Mucosa of gallbladder (tissue), 1 donor: ENCODE measurements at places on chromosomes 11 and 22.
A peak's percentile ranks its signal among the peaks of the same experiment; 100 is the strongest.

- no peak for DNase-seq
Measured at GRCh38 chr11:85310479-85310878, 316.7 kb downstream of the DLG2 start.

DNA sequence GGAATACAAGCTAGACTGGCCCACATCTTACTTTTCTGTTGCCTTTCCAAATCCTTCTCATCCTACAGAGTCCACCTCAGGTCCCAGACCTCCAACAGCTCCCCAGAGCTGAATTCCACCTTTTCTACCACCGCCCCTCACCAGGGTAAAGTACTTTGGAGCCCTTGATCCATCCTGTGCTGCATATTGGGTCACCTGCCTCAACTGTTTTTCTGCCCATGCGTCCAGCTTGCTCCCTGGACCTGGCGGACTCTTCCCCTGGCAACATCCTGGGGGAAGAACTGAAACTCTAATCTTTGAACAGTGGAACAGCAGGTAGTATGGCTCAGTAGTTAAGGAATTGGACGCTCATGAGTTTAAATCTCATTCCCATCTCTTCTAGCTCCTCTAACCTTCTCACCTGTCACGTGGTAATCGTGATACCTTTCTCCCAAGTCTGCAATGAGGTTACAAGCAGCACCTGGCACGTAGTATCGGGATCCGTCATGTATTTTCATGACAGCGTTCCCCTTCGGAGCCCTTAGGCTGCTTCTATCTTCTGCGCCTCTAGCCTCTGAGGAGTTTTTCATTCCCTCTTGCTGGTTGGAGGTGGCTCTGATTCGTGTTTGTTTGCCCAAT is 98.1 kb downstream of the CEP164 start:
- no peak for DNase-seq

- peak; percentile 40 for DNase-seq
Measured at GRCh38 chr11:123251657-123252344, 56.8 kb upstream of the CLMP start.

- no peak for DNase-seq
Measured at GRCh38 chr22:26553056-26553752, 36.7 kb downstream of the TPST2 start.

DNA sequence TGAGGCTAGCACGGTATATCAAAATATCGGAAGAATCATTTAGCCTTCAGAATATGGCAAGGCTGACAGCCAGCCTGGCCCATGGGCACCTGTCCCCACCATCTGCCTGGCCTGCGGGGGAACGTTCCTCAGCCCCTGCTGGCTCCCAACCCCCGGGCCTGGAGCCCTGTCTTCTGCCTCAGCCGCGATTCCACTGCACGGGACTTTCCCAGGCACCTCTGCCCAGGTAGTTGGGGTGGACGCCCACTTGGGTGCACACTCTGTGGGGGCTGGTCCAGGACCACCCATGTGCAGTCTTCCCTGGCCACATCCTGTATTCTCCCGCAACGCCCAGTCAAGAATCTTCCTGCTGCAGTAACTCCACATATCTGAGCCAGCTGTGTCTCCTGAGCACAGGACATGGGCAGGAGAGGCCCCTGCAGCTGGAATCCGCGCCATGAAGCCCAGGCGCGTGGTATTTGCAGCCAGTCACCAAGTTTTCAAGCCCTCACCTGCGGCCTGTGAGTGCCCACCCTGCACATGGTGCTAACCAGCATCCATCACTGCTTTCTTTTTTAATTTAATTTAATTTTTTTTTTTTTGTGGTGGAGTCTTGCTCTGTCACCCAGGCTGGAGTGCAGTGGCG is 77.9 kb downstream of the KCNQ1 start:
- DNase-seq = peak; percentile 6

DNA sequence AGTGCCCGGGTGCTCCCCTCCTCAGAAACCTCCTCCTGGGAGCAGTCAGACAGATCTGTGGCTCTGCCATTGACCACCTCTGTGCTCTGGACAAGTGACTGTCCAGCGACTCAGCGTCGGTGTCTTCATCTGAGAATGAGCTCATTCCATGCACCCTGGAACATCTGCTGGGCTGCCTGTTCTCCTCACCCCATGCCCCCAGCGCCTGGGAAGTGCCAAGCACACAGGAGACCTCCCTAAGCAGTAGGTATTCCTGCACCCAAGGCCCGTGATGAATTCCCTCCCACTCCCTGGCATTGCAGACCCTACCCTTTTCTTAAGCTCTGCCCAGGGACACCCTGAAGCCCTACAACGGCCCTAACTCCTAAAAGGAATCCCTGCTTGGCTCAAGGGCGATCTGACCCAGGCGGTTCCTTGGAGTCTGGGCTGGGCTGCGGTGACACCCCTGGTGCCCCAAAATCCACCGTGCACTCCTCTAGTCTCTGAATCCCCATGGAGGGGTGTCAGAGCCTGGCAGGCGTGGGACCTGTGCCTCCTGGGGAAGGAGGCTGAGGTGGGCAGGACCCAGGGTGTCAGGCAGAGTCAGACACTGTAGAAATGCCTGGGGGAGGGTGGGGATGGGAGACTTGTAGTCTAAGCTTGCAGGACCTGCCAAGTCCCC is 92.0 kb downstream of the CEP164 start:
- no peak for DNase-seq

DNA sequence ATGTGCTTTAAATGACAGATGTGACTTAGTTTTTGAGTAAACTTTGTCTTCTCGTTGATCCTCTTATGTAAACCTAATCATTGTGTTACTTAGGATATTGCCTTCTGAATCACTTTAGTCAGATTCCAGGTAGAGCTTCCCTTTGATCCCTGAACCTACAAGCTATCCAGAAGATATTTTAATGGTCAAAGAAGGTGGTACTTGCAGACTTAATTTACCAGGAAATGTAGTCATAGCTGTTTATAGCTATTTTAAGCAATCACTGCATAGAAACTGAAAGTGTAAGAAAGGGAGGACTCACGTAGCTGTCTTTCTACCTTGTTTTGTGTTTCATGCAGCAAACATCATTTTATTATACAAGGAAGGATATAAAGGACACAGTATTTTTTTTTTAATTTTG is 189.5 kb downstream of the DDX10 start:
- DNase-seq = no peak

DNA sequence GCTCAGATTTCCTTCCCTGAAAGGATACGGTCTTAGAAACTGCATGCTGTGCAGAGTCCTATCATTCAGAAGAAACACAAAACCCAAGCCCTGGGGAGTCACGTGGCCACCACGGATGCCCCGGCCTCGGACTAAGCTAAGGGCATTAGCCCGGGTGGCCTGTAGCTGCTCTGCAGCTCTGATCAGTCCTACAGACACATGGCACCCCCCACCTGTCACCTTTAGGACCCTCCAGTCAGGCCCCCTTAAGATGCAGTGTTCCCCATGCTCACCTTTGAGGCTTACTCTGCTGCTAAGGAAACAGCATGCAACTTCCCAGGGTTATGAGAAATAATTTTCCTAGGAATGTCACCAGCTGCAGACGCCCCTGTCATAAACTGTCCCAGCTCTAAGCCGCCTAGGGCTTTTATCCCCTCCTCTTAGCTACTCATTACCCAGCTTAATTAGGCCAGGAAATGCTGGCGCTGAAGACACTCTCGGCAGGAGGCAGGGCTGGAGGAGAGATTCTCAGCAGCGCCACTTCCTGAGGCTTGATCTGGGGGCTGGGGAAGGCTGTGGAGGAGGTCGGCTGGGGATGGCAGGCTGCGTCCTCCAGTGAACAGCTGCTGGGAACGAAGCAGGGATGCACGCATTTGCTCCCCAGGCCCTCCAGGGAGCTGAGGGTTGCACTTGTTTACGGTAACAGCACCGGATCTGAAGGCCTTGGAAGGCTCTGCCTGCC is 47.2 kb upstream of the ADA2 start:
- no peak for DNase-seq

DNA sequence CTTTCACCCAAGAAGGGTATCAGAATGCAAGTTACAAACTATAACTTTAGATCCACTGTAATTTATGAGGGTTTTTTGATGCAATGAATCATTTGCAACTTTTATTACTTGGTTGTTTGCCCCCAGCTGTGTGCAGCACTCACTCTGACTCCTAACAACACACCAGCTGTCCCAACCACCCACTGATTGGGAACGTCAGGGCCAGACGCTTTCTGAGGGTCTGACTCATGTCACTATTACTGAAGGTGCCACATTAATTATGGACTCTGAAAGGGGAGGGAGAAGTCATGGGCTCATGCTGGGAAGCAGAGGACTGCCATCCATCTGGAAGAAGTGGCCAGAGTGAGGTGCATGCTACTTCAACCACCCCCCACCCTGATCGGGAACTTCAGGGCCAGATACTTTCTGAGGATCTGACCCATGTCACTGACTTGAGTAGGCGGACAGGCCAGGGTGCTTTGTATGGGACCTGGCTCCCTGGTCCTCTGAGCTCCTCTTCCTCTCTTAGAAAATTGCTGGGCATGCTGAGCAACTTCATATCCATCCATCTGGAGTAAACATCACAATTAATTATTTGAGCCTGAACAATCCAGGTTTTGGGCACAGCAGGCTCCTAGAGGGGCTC is 44.9 kb upstream of the DRD2 start:
- no peak for DNase-seq

GRCh38 chr22:22848364-22848866 is 39.2 kb upstream of the IGLL5 start:
- peak; percentile 68 for DNase-seq

- no peak for DNase-seq
Measured at GRCh38 chr11:77444261-77444660, 29.6 kb downstream of the PAK1 start.
